ENCODE measurements at places on chromosomes 7 and 10. TPM values are rescaled to one million over a fixed set of nuclear protein-coding genes. Genes with fewer than 3 reads are reported as not detected.

GRCh38 chr7:49119706-49120105 lies 195.4 kb downstream of the CDC14C start:
- no peak for DNase-seq

- no peak for DNase-seq
Observed at GRCh38 chr10:34889004-34889869, 74.1 kb upstream of the PARD3 start.

DNA sequence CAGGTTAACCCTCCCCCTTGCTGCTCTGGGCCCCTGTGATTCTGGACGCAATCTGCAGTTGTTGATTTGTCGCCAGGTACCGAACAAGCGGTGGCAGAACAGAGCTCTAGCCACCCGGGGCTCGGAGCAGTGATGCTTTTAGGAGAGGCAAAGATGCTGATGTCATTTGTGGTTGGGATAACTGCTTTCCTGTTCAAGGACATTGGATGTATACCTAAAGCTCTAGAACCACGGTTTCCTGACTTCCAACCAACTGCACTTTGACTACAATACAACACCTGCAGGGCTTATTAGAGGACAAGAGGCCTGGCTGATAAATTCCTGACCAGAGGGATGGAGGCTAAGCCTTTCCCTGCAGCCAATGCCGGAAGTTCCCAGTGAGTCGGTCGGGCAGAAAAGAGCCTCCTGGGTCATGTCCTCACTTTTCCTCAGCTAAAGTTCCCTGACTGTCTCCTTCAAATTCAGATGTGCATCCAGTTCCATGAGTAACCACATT lies 6.5 kb upstream of the RBM20 start:
- no peak for DNase-seq

DNA sequence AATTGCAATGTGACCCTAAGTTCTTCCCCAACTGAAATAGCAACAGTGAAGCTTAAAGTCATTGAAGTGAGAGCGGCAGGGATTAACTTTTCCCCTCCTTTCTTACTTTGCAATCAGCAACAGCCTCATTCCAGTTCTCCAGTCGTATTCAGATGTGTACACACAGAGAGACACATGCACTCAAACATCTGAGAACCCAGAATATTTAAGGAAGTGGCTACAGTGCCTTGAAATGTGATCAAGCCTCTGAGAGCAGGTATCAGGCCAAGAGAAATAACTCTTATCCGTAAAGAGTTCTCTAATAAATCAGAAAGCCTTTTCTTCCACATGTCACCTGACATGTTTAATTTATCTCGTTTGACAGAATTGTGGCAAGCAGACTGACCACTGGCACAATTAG lies 388.9 kb upstream of the NPVF start:
- no peak for DNase-seq

DNA sequence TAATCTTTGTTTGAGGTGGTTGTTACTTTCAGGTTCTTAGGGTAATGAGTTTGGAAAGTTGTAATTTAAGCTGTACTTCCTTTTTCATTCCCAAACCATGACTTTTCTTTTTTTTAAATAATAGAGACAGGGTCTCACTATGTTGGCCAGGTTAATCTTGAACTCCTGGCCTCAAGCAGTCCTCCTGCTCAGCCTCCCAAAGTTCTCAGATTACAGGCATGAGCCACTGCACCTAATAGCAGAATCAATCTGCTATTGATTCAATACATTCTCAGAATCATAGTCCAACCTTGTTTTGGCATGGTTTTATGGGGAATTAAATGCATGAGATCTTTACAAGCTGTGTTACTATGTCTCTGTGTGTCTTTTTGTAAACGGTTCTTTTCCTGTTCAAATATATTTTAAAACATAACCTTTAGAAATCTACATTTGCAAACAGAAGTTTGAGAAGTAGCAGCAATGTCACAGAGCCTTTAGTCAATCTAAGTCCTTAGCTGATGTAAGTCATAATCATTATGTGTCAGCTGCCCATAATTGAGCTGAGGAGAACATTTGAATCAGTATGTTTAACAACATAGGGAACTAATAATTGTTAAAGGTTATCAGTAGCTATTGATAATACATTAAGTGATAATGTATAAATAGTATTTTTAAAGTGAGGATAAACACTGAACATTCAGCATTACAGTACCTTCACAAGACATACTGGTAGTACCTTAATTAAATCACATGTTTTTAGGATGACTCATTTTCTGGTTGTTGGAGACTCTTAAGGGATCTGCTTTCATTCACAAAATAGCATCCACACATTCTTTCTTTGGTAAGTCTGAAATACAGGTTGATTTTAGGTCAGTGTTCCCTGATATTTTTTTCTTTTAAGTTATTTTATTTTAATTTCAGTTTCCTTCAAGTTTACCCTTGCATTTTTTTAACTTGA lies 8.8 kb downstream of the INPP5F start:
- no peak for DNase-seq

DNA sequence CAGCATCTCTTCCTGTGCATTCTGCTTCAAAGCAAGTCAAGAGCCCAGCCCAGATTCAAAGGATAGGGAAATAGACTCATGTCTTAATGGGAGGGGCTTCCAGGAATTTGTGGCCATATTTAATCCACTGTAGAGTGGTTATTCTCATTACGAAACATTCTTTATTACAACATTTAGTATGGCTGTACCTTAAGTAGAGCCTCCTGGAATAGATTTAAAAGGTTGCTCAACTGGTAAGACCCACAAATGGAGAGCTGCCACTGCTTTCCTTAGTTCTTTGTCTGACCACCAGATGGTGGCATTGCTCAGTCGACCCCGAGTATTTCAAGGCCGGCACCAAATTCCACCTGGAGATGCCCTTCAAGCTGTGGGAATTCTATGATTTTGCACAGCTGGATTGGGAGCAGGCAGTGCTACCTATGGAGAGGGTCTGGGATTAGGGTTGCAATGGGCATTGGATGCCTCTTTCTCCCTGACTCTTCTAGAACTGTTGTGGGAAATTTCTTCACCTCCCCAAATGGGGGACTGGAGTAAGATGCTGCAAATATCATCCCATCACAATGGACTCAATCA lies 102.2 kb downstream of the RBM20 start:
- peak; percentile 67 for DNase-seq

DNA sequence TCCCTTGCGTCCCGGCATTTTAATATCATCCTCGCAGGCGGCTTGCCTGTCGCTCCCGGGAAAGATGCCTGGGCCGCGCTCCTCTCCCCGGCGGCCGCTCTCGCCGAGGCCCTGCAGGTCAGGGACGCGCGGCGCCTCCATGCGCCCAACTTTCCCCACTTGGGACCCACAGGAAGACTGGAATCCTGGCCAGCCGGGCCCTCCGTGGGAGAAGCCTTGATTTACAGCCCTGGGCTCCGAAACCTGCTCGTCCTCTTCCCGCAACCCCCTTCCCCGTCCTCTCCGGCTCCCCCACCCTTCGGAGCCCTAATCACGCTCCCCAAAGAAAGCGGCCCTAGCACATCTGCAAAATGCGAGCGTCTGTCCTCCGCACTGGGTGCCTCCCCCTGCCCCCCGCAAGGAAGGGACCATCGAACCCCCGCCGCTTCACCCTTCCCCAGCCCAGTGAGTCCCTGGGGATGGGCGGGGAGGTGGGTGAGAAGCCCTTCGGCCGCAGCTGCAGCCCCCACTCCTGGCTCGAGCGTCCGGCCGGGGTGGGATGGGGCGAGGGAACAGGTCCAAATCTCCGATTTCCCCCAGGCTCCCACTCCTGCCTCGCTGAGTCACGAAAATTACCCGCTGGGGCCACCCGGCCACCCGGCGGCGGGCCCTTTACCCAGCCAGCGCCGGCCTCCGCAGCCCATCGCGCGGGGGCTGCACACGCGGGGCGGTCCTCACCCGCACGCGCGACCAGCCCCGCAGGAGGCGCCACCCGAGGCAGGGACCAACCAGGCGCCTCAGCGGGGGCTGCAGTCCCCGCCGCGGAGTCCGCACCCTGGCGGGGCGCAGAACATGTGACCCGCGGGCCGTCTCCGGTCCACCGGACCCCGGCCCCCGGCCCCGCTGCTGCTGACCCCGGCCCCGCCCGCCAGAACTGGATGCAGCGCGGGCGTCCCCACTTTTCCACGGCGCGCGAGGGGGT lies 695 bp downstream of the HSPA12A start:
- DNase-seq = no peak

AZGP1 gene
- polyA plus RNA-seq = not detected

Data from A549 (cell line).